ENCODE measurements at places on chromosomes 13 and 19.

- no peak for DNase-seq
Observed at GRCh38 chr13:73198991-73199411, 140.2 kb downstream of the KLF5 start.

DNA sequence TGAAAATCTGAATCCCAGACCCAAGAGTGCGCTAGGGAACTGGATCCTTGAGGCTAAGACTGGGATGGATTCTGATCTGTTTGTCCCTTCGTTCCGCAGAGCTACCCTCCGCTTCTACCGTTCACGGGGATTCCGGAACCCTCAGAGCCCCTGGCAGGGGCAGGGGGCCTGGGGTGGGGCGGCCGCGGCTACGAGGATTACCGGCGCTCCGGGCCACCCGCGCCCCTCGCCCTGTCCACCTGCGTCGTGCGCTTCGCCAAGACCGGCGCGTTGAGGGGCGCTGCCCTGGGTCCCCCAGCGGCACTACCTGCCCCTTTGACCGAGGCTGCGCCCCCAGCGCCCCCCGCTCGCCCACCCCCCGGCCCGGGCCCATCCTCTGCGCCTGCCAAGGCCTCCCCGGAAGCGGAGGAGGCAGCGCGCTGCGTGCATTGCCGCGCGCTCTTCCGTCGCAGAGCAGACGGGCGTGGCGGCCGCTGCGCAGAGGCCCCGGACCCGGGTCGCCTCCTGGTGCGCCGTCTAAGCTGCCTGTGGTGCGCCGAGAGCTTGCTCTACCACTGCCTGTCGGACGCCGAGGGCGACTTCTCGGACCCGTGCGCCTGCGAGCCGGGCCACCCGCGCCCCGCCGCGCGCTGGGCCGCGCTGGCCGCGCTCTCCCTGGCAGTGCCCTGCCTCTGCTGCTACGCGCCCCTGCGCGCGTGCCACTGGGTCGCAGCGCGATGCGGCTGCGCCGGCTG is 7.1 kb downstream of the SPRED3 start:
- no peak for DNase-seq

- no peak for DNase-seq
Observed at GRCh38 chr19:51800473-51801244, 5.7 kb downstream of the FPR3 start.

GRCh38 chr13:40207001-40207478 is 459.4 kb downstream of the FOXO1 start:
- no peak for DNase-seq

- DNase-seq: no peak
Observed at GRCh38 chr19:40592170-40592569, 9.0 kb upstream of the LTBP4 start.

Data from SW 1271 (cell line).